ENCODE measurements at places on chromosomes 4 and X.

DNA sequence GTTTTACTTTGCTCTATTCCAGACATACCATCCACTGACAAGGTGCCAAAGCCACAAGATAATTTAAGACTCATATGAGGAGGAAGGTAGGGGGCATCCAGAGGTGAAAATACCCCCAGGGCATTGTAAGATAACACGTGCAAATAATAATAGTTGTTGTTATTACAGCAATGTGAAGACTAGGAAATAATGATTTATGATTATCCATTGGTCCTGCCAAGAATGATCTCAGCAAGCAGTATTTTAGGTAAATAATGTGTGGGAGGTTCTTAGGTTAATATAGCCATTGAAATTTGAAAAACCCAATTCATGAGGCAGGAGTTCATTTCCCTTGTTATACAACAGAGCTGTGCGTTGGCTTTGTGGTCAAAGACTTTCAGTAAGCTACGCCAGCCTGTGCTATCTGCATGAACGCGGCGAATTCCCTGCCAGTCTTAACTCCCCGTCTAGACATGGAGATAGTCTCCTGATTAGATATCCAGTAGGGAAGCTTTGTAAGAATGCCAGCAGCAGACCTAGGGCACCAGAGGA, 47.2 kb upstream of the MXRA5 start:
- DNase-seq = no peak

GRCh38 chrX:29841750-29842149, 373.6 kb upstream of the MAGEB2 start:
- DNase-seq = no peak

GRCh38 chr4:7083597-7084563, 16.0 kb upstream of the GRPEL1 start:
- no peak for DNase-seq

GRCh38 chr4:15100994-15101695, 98.9 kb downstream of the CPEB2 start:
- no peak for DNase-seq

DNA sequence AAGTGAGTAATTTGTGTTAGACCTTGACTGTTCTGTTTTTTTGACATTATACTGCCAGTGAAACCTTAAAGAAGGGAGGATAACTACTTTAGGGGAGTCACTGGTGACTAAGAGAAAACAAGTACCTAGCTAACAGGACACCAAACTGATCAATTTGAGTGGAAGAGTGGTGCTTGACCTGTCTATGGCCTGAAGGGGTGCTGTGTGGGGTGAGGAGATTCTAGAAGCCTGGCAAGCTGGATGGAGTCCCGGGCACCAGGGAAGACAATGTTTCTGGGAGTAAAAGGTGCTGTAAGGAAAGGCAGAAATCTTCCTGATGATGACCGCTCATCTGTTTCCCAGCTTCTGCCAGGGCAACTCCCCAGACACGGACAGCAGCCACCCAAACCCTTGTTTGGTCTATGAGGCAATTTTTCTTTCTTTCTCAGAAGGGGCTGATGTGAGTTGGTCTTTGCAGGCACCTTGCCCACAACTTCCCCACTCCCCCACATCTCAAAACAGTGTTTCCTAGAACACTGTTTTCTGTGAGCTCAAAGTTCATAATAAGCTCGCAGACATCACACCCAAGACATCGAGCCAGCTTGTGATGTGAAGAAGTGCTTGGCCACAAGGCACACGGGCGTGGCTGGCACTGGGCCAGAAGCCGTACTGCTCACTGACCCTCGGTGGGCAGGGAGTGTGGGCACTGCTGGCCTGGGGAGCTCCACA, 4.6 kb downstream of the TXK start:
- peak; percentile 15 for DNase-seq

DNA sequence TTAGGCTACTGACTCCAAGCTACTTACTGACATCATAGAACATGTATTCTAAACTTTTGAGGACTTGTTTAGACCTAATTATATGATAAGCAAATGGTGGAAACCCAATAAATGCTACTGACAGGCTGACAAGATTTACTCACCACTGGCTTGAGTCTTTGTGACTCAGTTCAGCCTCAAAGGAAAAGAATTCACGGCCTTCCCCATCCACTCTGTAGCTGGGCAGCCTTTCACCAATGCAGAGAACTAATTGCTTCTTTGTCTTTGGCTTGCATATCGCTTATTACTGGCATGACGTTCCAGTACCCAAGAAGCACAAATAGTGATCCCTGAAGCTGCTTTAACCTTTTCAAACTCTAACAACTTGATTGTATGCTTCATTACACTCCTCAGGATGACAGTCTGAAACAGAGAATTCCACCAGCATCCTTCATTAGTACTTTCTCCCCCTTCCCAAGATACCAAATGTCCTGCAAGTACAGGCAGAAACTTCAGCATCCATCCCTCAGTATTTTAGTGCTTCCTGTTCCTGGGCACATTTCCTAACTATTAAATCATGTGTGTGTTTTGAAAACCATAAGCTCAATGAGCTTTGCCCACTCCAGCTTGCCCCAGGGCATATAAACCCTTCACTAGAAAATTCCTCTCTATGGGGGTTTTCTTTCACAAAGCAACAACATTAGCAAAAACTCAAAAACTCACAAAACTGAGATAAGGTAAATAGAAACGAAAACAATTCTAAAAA, 298.1 kb upstream of the SLC7A11 start:
- no peak for DNase-seq

DNA sequence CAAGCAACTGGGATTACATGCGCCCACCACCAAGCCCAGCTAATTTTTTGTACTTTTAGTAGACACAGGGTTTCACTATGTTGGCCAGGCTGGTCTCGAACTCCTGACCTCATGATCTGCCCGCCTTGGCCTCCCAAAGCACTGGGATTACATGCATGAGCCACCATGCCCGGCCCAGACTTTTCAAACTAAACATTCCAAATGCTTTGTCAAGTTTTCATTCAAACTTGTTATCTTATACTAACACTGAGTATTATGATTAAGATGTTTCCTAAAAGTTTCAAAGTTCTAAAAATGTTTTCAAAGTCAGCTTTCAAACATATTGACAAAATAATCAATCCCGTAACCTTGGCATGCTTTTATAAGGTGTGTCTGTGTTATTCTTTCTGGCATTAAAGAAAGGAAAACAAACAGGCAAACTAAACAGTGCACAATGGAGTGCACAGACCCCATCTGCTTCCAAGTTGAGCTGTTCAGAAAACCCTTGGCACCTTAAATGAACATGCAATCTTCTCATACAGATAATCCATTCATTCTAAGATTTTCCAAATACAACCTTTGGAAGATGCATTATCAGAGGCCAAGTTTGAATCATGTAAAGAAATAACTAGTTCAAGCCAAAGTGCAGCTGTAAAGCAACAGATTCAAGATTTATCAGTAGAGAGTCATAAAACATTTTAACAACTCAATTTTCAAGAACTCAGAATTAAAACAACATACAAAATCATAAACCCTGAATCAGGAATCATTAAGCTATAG, 49.1 kb downstream of the ABCG2 start:
- DNase-seq = no peak

DNA sequence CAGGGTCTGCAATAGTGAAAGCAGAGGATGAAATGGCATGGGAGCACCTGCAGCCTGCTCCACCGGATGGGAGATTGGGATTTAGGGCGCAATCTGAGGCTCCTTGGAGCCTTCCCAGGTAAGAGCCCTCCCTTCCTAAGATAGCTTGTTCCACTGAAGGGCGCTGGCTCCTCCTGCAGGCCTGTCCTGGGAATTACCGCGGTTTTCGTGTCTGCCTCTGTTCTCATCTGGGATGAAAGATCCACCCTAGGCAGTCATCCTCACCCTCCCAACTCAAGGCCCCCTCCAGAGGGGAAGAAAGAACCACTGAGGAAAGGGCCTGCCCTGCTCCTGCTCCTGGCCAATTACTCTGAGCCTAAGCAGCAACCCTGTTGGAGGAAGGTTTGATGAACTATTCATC, 547.5 kb downstream of the SMARCA1 start:
- DNase-seq = no peak

DNA sequence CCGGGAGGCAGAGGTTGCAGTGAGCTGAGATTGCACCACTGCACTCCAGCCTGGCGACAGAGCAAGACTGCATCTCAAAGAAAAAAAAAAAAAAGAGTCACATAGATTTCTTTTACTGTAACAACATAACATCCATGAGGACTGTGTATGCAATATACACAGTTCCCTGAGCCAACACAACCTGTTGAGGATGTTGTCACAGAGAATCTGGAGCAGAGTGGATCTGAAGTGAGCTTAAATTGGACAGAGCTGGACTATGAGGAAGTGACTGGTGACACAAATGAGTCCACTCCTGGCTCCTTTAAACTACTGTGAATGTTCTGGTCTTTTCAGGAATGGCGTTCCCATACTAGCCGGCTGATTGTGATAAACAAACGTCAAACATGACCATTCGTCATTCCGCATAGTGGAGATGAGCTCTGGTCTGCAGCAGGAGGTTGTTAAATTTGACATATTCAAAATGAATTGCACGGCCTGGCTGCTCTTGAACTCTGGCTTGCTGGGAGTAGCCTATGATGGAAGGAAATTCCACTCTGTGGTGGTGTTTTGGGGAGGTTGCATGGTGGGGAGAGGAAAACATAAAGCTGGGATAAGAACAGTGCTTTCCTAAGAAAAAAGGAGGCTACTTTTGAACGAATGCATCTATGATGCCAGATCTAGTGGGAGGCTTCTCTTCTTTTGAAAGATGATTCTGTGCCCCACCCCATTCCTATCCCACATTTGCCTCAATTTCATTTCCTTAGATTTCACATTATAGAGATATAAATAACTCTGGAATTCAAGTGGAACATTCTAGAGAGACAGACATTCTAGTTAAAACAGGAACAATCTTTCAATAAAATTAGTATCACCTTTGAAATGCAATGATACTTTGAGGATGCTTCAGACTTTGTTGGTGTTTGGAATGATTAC, 149.5 kb downstream of the SHROOM3 start:
- no peak for DNase-seq

GRCh38 chr4:17347445-17347844, 164.4 kb downstream of the QDPR start:
- DNase-seq = no peak

GRCh38 chr4:183631577-183632198, 27.3 kb downstream of the RWDD4 start:
- DNase-seq = no peak

GRCh38 chr4:83510442-83510841, 25.5 kb upstream of the GPAT3 start:
- no peak for DNase-seq

All from stimulated activated CD4-positive, alpha-beta T cell treated with anti-CD3 and anti-CD28 coated beads, Interleukin-4, amount 100 ng/mL, for 1 hour (primary cell).